Activated naive CD8-positive, alpha-beta T cell treated with anti-CD3 and anti-CD28 coated beads, Interleukin-2, amount 10 ng/mL, durations not matched to agents 7 days and 5 days (primary cell): ENCODE measurements at places on chromosomes 5 and 9.

GRCh38 chr5:78129597-78129996 is 164.9 kb downstream of the AP3B1 start:
- H3K27ac ChIP-seq = no peak overlapping the region
- no peaks in the 10 kb centered on the region for H3K4me1 ChIP-seq
- H3K27me3 ChIP-seq = no peaks in the 10 kb centered on the region

DNA sequence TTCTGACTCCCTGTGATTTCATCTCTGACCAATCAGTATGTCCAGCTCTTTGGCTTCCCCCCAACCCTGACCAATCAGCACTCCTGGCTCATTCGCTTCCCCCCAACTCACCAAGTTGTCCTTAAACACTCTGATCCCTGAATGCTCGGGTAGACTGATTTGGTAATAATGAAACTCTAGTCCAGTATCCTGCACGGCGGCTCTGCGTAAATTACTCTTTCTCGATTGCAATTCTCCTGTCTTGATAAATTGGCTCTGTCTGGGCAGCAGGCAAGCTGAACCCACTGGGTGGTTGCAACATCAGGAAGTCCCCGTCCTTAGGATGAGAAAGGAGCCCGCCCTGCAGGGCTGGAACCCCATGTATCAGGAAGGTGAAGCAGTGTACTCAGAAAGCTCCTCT is 10.4 kb downstream of the FCN2 start:
- no peak overlapping the region for H3K27ac ChIP-seq
- H3K4me3 ChIP-seq = no peak overlapping the region
- H3K4me1 ChIP-seq = no peaks in the 10 kb centered on the region
- H3K36me3 ChIP-seq = no peaks in the 10 kb centered on the region
- DNase-seq = no peak

DNA sequence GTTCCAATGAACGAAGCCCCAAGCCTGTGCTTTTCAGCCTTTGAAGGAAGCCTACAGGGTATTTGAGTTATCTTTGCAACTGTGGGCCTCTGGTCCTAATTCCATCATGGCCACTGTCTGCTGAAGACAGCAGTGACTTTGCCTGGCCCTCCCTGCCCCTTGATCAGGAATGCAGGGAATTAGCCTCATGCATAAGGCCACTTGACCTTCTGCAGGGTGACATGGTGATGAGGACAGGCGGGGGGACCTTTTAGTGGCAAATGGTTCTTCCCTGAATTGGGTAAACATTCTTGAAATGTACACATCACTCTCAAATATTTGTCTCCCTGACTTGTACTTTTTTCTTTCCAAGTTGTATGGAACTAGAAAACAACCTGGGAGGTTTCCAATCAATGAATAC is 25.2 kb upstream of the XPA start:
- H3K27me3 ChIP-seq = peaks cover 32% of the 10 kb centered on the region
- no peak overlapping the region for H3K4me3 ChIP-seq
- H3K36me3 ChIP-seq = no peaks in the 10 kb centered on the region
- no peak overlapping the region for H3K27ac ChIP-seq

DNA sequence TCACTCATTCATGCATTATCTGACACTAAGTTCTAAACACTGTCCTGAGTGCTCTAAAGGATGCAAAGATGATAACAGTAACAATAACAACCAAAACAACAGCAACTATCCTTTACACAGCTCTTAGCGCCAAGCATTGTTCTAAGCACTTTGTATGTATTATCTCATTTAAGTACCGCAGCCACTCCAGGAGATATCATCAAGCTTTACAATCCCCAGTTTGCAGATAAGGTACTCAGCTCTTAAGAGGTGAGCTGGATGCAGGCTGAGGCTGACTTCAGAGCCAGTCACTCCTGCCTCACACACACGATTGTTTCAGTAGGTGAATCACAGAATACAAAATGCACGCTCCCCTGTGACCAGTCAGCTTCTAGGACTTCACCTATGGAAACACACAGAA is 141.8 kb downstream of the PAX5 start:
- H3K27me3 ChIP-seq = peaks cover 23% of the 10 kb centered on the region
- DNase-seq = no peak
- H3K4me3 ChIP-seq = no peak overlapping the region
- H3K27ac ChIP-seq = no peak overlapping the region
- H3K4me1 ChIP-seq = no peaks in the 10 kb centered on the region
- no peaks in the 10 kb centered on the region for H3K36me3 ChIP-seq

DNA sequence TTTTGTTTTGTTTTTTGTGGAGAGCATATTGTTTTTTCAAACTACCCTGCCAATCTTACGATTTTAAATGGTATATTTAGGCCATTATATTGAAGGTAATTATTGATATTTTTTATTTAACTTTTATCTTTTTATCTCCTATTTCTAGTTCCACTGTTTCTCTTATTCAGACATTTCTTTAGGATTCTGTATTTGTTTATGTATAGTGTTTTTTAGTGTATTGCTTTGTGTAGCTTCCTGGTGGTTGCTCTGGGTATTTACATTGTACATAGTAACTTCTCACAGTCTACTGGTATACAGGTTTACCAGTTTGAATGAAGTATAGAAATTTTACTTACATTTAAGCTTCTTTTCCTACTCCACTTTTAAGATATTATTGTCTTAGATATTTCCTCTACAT is 63.2 kb downstream of the ERCC6L2 start:
- no peak for DNase-seq
- no peaks in the 10 kb centered on the region for H3K4me1 ChIP-seq
- peaks cover 75% of the 10 kb centered on the region for H3K36me3 ChIP-seq
- no peak overlapping the region for H3K27ac ChIP-seq

GRCh38 chr9:14314424-14314928 is 535 bp upstream of the NFIB start:
- H3K27ac ChIP-seq = no peak overlapping the region
- peaks cover 6% of the 10 kb centered on the region for H3K36me3 ChIP-seq
- H3K4me1 ChIP-seq = peaks cover 14% of the 10 kb centered on the region
- DNase-seq = no peak
- peak overlapping the region; percentile 78 for H3K4me3 ChIP-seq

DNA sequence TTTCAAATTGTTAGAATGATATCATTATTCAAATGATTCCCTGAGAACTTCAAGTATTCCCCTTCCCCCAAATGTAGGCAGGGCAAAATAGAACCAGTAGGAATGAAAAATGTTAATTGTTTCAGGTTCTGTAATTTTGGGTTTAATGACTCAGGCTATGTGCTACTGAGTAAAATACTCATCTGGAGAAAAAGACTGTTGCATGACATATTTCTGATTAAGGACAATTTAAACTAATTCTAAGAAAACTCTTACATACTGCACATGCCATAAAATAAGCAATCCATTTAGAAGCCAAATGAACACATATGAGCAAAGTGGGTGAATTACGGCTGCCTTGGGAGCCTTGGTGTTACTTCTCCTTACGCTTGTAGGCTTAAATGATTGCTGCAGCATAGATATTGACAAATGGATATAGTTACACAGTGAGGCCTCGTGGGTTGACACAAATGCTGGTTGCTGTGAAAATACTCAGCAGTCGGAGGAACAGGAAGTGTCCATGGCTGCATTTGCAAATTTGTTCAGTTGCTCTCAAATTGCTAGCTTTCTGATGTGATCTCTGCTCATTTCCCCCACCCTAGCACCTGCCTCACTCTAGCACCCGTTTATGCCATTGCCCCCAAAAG is 174.9 kb upstream of the DMAC1 start:
- H3K36me3 ChIP-seq = peaks cover 15% of the 10 kb centered on the region
- H3K4me1 ChIP-seq = peaks cover 40% of the 10 kb centered on the region
- DNase-seq = peak; percentile 27
- H3K4me3 ChIP-seq = peak overlapping the region; percentile 28
- no peaks in the 10 kb centered on the region for H3K27me3 ChIP-seq

GRCh38 chr5:97364731-97365130 is 181.7 kb upstream of the RIOK2 start:
- no peaks in the 10 kb centered on the region for H3K4me1 ChIP-seq
- DNase-seq = no peak

DNA sequence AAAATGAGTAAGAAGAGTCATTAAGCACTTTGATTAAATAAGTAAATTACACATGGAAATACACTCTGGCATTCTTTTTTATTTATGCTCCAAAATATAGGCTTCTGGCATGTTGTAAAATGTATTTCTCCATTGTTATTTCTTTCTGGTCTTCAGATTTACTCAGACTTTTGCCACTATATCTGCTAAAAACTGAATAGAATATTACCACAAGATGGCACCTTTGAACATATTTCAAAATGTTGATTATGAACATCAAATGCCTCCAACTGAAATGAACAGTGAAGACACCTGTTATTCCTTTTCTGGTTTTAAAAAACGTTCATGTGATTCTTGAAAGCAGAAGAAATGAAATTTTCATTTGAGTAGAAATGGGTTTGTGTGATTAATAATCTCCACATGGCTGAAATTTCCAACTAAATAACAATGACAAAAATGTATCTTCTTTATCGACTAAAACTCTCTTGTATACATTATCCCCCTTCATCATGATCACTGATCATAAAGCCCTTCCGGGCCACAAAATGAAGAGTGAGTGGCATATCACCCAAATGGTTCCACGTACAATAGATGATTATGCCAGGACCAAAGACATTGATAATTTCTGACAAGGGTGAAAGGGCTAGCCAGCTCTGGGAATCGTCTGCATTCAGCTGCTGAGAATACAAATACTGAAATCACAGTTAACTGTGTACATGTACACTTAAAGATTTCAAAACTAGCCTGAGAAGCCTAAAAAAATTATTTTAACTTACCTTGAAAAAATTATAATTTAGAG is 23.8 kb downstream of the TYRP1 start:
- no peaks in the 10 kb centered on the region for H3K4me1 ChIP-seq
- H3K36me3 ChIP-seq = no peaks in the 10 kb centered on the region
- DNase-seq = no peak
- H3K27ac ChIP-seq = no peak overlapping the region
- H3K27me3 ChIP-seq = no peaks in the 10 kb centered on the region

GRCh38 chr9:75130172-75130571 is 41.9 kb downstream of the OSTF1 start:
- no peaks in the 10 kb centered on the region for H3K27me3 ChIP-seq
- no peak overlapping the region for H3K27ac ChIP-seq

GRCh38 chr5:39605588-39606575 is 181.1 kb upstream of the DAB2 start:
- peaks cover 16% of the 10 kb centered on the region for H3K27me3 ChIP-seq
- H3K4me1 ChIP-seq = no peaks in the 10 kb centered on the region
- no peak for DNase-seq
- no peak overlapping the region for H3K4me3 ChIP-seq
- H3K27ac ChIP-seq = no peak overlapping the region

DNA sequence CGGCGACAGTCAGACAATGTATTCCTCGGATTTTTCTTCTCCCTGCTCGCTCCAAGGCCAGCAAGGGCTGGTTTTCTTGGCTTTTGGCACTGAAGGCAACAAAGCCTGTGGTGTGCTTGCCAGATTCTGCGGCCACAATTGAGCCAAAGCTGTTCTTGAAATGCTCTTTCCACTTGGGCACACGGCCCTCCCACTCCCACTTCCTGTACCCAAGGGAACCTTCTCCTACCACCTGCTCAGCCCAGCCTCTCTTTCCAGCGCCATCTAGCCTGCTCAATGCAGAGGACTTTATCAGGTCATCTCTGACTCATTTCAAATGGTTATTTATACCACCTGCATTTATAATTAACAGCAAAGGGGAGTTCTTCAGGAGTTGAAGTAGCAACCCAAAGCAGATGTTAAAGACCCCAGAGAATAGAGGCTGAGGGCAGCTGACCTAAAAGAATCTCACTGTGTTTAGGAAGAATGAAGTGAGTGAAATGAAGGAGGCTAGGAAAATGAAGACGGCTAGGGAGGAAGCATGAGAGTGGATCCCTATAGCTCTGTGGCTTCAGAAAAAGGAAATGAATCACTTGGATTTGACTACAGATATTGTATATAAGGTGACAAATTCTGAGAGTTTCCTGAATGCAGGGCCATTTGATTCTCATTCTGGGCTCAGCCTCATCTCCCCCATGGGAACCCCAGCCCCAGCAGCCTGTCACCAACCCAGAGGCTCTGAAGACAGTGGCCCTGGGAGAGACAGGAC is 439.0 kb downstream of the ENC1 start:
- H3K36me3 ChIP-seq = no peaks in the 10 kb centered on the region
- DNase-seq = no peak
- peaks cover 2% of the 10 kb centered on the region for H3K4me1 ChIP-seq
- H3K4me3 ChIP-seq = no peak overlapping the region
- no peak overlapping the region for H3K27ac ChIP-seq
- H3K27me3 ChIP-seq = no peaks in the 10 kb centered on the region

DNA sequence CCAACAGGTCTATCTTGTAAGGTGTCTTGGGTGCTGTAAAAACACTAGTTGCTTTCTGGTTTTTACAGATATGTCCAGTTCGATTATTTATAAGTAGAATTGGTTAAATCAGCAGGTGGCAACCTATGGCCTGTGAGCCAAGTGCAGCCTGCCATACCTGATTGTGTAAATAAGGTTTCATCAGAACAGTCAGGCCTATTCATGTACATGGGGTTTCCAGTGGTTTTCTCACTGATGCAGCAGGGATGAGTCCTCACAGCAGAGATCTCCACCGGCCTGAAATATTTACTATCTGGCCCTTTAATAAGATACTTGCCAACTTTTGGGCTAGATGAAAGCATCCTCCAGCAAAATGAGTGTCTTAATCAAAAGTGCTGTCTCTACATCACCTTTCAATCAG is 132.9 kb upstream of the ICE1 start:
- H3K27ac ChIP-seq = no peak overlapping the region
- H3K4me3 ChIP-seq = no peak overlapping the region

GRCh38 chr9:137136261-137136880 is 2.6 kb upstream of the GRIN1 start:
- no peak overlapping the region for H3K27ac ChIP-seq
- H3K4me3 ChIP-seq = no peak overlapping the region
- H3K27me3 ChIP-seq = peaks cover 66% of the 10 kb centered on the region
- peaks cover 8% of the 10 kb centered on the region for H3K4me1 ChIP-seq
- no peak for DNase-seq

DNA sequence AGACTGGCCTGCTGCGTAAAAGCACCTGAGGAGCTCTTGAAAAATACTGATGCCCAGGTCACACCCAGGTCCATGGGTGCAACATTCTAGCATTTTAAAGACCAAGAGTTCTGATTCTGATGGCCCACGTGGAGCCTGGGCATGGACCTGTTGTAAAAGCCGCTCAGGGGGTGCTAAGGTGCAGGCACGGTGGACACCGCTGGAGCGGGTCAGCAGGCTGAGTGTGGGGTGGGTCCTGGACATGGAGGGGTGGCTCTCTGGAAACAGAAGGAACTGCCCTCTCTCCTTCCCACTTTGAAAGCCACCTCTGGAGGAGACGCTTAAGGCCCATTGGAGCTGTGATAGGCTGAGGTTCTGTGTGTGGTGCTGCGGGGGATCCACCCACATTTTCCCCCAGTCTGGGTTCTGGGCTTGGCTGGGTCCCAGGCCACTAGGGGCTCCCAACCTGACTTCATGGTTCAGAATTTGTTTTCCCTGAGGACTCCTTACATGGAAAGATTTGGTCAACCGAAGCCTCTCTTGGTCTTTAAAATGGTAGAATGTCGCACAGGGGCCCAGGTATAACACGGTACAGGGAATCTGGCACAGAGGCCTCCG is 16.6 kb downstream of the GPRIN1 start:
- no peak overlapping the region for H3K27ac ChIP-seq
- H3K27me3 ChIP-seq = peaks cover 13% of the 10 kb centered on the region
- H3K4me3 ChIP-seq = no peak overlapping the region
- H3K4me1 ChIP-seq = peaks cover 4% of the 10 kb centered on the region
- H3K36me3 ChIP-seq = no peaks in the 10 kb centered on the region
- no peak for DNase-seq

- H3K36me3 ChIP-seq = no peaks in the 10 kb centered on the region
- DNase-seq = no peak
- no peaks in the 10 kb centered on the region for H3K4me1 ChIP-seq
- H3K27me3 ChIP-seq = peaks cover under 1% of the 10 kb centered on the region
- H3K27ac ChIP-seq = no peak overlapping the region
These were observed 31.1 kb downstream of the RORB start for GRCh38 chr9:74528207-74528606.
